ENCODE measurements at places on chromosomes 12 and 14.

- no peak for DNase-seq
These were observed 267.3 kb upstream of the PDE3A start for GRCh38 chr12:20101046-20101445.

DNA sequence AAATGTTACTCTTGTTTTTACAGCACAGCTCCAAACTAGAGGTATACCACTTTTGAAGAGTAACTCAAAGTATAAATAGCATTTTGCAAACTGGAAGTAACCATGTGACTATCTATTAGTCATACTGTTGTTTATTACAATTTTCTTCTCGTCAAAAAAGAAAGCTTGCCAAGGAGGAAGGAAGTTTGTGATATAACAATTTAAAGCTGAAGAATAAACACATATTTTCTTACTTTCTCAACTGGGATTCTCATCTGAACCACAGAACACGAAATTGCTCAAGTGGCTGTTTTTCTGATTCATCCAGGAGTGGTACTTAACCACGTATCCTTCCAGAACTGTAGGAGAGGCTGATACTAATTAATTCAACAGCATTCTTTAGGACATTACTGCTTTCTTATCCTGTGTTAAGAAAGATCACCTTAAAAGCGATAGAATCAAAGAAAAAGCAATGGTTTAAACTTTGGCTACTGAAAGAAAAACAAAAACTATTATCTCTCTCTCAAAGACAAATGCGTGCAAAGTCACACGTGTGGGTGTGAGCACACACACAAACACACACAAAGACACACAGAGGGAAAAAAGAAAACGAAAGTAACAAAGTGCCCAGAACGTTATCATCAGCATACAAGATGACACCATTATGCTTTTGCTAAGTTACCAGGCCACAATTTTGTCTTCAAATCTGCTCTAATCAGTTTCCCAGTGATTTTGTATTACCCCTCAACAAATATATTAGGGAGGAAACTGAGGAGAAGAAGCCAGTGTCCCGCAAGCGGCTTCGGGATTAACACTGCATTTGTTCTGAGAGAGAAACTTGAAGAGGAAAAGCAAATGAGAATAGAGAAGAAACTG, at the start of gene CLEC2B:
Gene CLEC2B, minus strand, starts transcription at position 48 of the 855 bp plus-strand sequence.
- peak; percentile 87 for DNase-seq

DNA sequence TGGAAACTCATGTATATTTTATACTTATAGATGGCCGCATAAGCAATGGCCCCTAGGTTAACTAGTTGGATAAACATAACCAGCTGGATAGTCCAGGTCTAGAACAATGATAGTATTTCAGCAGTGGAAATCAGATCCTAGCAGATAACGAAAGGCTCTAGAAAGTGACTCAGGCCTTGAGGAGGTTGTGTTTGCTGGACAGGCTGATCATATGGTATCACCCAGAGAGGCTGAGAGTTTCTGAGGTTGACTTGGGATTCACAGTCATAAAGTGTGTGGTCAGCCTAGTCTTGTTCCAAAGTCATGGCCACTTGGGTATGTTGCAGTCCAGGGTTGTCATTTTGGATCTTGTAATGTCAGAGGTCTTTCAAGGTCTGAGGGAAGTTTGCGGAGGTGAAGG, 16.8 kb downstream of the FLVCR2 start:
- DNase-seq = peak; percentile 71

DNA sequence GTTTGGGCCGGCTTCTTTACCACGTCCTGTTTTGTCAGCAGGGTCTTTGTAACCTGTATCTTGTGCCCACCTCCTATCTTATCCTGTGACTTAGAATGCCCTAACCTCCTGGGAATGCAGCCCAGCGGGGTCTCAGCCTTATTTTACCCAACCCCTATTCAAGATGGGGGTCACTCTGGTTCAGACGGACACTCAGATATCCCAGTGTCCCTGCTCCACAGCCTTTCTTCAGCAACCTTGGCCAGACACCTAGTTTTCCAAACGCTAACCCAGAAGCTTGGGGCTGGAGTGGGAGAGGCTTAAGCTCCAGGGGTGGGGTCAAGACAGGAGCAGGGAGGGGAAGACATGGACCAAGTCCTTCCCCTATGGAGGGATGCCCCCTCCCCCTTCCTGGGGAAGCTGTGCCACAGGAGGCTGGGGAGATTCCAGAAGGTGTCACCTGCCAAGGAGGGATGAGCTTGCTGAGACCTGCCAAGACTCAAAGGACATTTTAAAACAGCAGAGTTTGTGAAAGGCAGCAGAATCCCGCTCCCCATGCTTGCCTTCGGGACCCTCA, 62.2 kb downstream of the RIN3 start:
- no peak for DNase-seq

GRCh38 chr14:99382071-99382470, 98.6 kb downstream of the SETD3 start:
- DNase-seq = no peak

- no peak for DNase-seq
These were observed 115.4 kb upstream of the OVCH1 start for GRCh38 chr12:29612912-29613311.

- peak; percentile 57 for DNase-seq
These were observed 411.0 kb upstream of the OR4E1 start for GRCh38 chr14:22084393-22085281.

GRCh38 chr12:21340403-21340802, 5.7 kb upstream of the SLCO1A2 start:
- DNase-seq = peak; percentile 11

DNA sequence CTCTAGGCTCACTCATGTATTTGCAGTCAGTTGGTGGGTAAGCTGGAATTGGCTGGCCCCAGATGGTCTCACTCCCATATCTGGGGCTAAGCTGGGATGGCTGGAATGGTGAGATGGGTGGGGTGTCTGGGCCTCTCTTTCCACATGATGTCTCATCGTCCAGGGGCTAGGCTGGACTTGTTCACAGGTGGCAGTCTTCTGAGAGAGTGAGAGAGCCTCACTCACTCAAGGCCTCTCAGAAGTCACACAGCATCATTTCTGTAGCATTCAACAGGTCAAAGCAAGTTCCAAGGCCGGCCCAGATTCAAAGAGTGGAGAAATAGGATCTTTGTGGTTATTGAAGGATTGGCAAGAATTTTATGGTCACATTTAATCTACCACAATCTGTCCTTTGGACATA, 102.7 kb downstream of the UNC79 start:
- no peak for DNase-seq

DNA sequence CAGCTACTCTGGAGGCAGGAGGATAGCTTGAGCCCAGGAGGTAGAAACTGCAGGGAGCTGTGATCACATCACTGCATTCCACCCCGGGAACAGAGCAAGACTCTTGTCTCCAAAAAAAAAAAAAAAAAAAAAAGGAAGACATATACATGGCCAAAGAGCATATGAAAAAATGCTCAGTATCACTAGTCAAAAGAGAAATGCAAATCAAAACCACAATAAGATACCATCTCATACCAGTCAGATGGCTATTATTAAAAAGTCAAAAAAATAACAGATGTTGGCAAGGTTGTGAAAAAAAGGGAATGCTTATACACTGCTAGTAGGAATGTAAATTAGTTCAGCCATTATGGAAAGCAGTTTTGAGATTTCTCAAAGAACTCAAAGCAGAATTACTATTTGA, 174.8 kb upstream of the ATF7IP start:
- DNase-seq = no peak

DNA sequence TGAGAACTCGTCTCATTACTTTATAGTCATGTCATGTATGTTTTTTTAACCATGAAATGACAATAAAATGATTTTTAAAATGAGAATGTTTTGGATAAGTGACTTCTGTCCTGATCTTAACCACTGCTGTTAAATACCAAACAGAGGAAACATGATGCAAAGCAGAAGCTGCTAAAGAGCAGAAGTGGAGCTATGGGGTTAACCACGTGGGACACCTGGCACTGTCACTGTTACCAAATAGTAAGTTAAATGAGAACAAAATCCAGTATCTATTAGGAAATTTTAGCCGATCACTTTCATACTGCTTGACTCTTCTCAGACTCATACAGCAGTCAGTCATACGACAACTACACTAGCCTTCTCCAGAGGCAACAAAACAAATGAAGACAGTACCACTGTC, 82.4 kb downstream of the SCAF11 start:
- DNase-seq = peak; percentile 29

DNA sequence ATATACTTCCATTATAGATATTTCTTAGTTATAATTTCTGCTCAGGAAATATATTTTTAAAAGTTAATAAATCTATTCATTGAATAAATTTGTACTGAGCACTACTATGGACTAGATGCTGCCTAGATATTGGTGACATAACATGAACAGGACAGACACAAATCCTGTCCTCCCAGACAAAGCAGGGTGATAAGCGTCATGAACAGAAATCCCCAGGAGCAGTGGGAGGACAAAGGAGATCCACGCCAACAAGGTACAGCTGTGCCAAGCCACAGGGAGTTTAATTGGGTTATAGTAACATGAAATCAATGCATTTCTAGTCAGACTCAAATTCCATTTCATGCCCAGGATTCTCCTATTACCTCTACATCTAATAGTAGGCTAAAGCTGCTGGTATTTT, 171.8 kb upstream of the CPNE8 start:
- no peak for DNase-seq

GRCh38 chr12:112841906-112842305, 50.4 kb downstream of the RPH3A start:
- no peak for DNase-seq

GRCh38 chr14:84433961-84434360, 1096.0 kb upstream of the FLRT2 start:
- no peak for DNase-seq

GRCh38 chr14:68509188-68509983, 283.5 kb downstream of the ZFP36L1 start:
- DNase-seq = no peak

All from inflammatory macrophage treated with lipopolysaccharide for 4 hours (primary cell).